ENCODE measurements at places on chromosomes 16 and 17.

GRCh38 chr16:48156790-48157209 is 1.0 kb upstream of the ABCC12 start:
- peak; percentile 38 for DNase-seq

GRCh38 chr16:57795431-57795878 is 6.8 kb downstream of the KIFC3 start:
- no peak for DNase-seq

DNA sequence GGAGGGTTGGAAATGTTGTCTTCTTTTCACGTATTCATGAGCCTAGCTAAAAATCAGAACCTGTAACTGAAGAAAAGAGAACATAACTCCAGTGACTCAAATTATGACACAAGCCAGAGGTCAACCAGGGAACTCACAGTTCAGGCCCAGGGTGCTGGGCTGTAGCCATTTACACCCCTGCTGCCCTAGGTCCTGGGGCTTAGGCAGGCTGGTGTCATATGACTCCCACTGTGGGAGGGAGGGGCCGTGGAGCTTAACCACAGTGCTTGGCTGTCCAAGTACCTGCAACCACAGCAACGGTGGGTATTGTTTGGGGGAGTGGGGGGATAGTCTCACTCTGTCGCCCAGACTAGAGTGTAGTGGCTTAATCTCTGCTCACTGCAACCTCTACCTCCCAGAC is 71.1 kb upstream of the AMZ2 start:
- DNase-seq = no peak

- no peak for DNase-seq
Measured at GRCh38 chr17:36610474-36610873, 9.1 kb downstream of the MRM1 start.

DNA sequence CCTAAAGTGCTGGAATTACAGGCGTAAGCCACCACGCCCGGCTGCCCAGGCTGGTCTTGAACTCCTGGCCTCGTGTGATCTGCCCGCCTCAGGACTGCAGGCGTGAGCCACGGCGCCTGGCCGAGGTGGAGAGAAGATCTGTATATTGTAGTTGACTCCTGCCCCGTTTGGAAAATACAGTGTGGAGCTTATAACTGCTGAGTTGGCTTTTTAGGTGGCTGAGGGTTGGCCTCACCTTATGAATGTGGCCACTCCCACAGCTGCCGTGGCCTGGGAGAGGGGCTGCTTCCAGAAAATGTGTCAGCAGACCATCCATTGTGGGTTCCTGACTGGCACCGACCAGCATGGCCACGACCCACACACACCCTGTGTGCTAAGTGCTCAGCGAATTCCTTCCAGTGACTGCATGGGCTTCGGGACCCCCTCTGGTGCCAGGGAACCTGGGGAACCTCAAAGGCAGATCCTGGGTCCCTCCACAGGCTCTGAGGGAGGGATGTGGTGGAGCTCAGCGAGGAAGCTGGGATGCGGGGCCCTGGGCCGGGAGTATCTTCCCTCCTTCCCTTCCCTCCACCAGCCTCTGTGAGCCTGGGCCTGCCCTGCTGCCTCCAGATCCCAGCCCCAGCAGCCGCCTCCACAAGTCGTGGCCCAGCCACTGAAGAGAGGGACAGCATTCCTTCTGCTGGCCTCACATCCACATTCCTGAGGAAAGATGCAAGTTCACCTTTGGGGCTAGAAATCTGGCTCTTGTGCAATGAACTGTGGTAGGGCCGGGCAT is 10.9 kb upstream of the RAB11FIP3 start:
- DNase-seq = no peak

GRCh38 chr17:74267579-74267978 is 6.5 kb upstream of the DNAI2 start:
- no peak for DNase-seq

DNA sequence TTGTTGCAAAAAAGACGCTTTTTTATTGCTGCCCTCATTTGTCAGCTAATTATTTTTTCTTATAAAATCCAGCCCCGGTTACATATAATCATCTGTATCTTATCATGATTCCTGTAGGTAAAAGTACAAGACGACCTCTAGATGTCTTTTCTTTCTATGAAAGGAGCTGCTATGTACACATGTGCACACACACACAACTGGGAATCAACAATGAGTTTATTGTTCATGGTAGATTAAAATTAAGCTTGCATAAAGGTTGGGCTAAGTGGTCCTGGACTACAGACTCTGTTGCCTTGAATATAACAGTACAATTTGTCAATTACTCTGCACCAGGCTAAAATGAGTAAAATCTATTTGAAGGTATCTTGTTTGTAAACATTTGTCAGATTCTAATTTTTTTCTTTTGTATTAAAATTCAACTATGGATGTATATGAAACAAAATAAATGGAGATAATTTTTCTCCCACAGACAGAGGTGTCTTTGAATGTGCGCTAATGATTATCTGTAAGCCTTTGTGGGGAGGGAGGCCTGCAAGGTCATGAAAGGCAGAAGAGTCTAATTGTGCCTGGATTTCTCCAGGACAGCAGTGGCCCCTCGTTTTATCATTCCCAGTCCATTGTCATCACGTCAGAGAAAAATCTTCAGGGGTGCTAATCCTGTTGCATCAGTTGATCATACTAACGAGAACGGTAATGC is 13.4 kb downstream of the C17orf58 start:
- DNase-seq = no peak

DNA sequence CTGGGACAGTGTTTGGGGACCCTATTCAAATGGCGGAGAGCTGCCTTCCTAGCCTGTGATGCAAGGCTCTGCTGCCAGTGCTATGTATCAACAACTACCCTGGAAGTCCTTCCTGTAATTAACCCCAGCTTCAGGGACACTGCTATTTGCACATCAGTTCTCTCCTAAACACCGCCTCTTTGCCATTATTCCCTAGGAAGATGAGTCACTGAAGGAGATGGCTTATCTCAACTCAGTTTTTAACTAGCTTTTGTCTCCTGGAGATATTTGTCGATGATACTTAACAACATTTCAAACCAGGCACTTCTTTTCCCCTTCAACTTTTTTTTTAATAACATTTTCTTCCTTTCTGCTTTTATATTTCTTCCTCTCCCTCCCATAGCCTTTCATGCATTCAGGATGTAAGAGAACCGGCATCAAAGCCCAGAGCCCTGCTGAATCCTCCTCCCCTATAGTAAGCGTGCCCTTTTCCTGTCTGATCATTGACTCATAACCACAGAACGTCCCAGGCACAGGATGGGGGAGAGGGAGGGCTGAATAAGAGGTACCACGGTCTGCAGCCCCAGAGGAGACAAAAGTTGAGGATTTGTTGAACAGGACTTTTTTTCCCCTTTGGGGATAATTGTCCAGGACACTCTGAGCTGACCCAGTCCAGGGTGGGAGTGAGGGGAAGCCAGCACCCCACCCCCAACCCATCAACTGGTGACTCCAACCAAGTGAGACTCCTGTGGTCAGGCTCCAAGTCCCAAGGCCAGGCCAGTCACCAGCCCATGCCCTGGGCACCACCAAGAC is 387.8 kb upstream of the SALL1 start:
- DNase-seq = no peak

DNA sequence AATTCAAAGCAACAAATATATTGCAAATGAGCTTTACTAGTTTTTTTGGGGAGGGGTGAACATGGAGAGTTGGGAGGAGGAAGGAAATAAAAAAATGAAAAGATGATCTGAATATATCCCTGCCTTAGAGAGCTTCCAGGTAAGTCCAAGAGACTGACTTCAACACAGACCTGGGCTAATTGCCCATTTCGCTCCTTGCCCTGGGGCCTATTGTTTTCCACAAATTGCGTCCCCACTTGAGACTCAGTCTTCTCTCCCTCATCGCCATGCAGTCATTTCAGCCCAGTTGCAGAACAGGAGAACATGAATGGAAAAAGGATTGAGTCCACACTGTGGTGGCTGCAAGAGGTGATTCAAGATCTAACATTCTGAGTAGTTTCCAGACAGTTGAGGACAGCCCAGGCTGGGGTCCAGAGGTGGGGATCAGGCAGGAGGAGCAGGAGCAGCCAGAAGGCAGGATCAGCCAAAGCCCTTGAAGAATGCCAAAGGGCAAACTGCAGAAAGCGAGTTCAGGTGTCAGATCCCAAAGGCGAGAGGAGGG is 21.6 kb upstream of the TOB1 start:
- DNase-seq = no peak

DNA sequence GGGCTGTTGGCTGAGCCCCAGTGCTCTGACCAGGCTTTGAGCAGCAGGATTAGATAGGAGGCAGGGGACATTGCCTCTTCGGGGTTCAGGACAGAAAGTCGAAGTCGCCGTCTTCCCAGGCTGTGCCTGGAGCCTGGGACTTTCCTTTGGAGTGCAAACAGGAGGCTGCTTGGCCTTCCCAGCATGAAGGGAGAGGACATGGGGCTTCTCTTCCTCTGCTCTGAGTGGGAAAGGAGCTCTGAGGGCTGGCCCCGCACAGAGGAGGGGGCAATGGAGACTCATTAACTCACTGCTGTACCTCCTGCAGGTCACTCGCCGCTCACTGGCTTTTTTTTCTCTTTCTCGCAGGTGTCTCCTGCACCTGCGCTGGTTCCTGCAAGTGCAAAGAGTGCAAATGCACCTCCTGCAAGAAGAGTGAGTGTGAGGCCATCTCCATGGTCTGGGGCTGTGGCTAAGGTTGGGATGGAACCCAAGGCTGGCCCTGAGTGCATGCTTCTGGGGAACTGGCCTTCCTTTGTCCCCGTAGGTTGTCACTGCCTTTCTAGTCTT is 642 bp downstream of the MT1F start:
- DNase-seq = no peak

DNA sequence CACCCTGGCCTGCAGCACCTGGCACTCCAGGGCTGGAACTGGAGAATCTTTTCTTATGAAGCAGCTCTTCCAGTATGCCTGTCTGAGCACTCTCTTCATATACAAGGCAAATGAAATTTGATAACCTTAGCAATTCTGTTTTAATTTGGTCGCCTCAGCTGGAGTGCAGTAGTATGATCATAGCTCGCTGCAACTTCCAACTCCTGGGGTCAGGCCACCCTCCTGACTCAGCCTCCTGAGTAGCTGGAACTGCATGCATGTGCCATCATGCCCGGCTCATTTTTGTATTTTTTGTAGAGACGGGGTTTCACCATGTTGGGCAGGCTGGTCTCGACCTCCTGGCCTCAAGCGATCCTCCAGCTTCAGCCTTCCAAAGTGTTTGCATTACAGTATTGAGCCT is 140.8 kb upstream of the CHMP6 start:
- DNase-seq = peak; percentile 32

DNA sequence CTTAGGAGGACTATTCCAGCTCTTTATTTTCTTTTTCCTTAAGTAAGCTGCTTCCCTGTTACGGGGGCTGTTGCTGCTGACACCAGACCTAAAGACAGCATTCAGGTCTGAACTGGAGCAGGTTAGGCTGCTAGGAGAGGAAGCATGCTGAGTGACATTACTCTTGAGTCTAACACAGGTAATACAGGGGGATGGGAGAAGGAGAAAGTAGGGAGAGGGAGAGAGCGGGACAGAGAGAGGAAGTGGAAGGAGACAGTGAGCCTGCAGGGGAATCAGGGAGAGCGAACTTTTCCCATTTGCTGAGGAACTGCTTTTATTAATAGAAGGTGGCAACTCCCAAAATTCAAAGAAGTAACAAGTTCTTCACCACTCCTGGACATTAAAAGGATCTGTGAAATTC is 130.9 kb downstream of the PARN start:
- DNase-seq = no peak

GRCh38 chr17:18033442-18034099 is 5.4 kb downstream of the ATPAF2 start:
- peak; percentile 36 for DNase-seq

GRCh38 chr16:22260490-22260889 is 36.7 kb upstream of the POLR3E start:
- DNase-seq = no peak

DNA sequence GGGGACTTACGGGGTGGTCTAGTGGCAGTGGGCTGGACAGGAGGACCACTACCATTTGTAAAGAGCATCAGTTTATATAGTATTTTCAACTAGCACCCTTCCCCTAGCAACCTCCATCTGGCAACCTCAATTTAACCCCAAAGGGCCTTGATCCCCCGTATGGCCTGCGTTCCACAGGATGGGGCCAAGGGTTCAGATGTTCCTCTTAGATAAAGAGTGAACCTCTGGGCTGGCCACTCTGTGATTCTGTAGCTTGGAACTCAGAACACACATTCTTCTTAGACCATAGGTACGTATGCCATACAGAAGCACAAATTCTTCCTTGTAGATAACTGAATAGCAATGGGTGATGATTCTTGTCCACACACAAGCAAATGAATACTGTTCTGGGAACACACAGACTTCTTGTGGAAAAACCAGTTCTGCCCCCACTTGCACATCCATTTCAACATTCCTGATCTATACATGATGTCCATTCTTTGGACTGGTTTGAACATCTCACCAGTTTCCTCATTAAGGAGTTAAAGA is 1.9 kb upstream of the GGA2 start:
- DNase-seq = no peak

GRCh38 chr17:64058621-64059020 is 38.2 kb upstream of the ICAM2 start:
- DNase-seq = no peak

DNA sequence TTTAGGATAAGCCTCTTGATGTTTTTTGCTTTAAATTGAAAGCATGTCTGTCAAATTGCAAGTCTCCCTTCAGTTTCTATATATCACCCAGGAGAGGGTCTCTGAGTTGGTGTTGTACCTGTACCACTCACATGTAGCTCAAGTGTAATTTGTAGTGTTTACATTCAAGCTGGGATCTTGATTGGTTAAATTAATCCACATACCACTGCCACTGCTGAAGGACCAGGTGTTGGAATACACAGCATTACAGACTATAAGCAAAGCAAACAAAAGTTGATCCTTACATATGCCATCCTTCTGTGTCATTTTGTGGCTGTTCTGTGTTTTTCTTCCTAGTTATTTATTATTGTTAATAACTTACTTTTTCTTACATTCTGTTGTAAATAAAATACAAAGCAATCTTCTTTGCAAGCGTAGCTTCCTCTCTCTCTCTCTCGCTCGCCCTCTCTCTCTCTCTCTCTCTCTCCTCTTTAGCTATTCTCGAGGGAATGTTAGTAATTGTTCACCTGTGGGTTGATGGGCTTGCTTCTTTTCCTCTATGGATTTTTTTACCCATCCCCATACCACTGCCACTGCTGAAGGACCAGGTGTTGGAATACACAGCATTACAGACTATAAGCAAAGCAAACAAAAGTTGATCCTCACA is 20.8 kb upstream of the NOL11 start:
- peak; percentile 50 for DNase-seq

- DNase-seq = no peak
Measured at GRCh38 chr17:49443862-49444261, 29.2 kb upstream of the PHB1 start.

Data from NCI-H187 (cell line).